ENCODE measurements at places on chromosomes 11 and 22. TPM values are rescaled to one million over a fixed set of nuclear protein-coding genes. Genes with fewer than 3 reads are reported as not detected.

- DNase-seq = no peak
These were observed 194.2 kb upstream of the DDI1 start for GRCh38 chr11:103842191-103842590.

Gene PATE1
- total RNA-seq = not detected

Gene NCAM1
- 1.2 TPM for total RNA-seq

- DNase-seq = no peak
These were observed 1.9 kb upstream of the KDM2A start for GRCh38 chr11:67117176-67117575.

- DNase-seq = no peak
These were observed 41.3 kb upstream of the CXCR5 start for GRCh38 chr11:118842369-118842768.

Gene TRIM48
- total RNA-seq = not detected

GRCh38 chr11:1519028-1520010 lies 32.7 kb upstream of the MOB2 start:
- no peak for DNase-seq

Gene RASSF10
- total RNA-seq = 0.60 TPM

GRCh38 chr11:61797263-61797944 lies 4.7 kb downstream of the FEN1 start:
- peak; percentile 89 for DNase-seq

GRCh38 chr11:132353255-132353654 lies 982.8 kb downstream of the NTM start:
- DNase-seq = no peak

DNA sequence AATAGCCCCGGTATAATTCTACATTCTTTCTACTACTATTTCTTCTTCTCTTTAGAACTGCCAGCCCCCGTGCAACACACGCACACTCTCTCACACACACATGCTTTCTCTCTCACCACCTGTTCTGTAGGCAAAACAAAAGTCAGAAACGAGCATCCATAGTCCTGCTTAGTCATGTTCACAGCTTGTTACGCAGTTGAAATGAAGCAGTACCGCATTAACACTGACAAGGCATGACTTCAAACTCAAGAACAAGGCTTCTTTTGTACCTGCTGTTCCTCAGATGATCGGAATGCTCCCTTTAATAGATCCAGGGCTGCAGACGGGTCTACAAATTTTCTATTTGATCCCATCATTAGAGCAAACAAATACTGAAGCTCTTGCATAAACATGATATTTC lies 42.2 kb downstream of the USP28 start:
- DNase-seq = no peak

GRCh38 chr11:6298605-6299004 lies 21.7 kb downstream of the CAVIN3 start:
- DNase-seq = peak; percentile 67

Gene COMT
- 628 TPM for total RNA-seq

DNA sequence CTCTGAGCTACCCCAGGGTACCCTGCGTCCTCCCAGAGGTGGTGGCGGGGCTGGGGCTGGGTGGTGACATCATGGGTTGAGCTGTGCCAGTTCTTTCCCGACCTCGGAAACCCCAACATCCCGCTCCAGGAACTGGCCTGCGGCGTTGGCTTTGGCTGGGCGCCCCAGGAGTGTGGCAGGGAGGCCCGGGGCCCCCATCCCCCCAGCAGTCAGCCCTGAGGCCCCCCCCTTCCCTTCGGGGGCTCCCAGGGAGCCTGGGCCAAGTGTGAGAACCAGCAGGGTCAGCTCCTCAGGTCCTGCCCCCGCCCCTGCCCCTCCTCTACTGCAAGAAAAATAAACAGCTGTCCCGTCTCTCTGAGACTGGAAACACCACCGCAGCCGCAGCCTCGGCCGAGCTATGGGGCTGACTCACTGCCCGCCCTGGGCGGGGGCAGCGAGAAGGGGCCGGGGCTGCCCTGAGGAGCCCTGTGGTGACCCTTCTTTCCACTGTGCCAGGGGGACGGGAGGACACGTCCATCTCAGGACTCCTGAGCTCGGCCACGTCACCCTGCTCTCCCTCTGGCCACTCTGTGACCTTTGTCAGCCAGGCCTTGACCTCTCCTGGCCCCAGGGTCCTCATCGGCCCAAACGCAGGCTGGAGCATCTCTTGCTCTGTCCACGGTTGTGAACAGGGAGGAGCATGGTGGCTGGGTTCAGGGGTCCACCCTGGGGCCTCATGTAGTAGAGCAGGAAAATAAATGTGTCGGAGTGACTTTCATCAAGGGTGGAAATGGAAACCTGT lies 73.4 kb downstream of the WNT7B start:
- DNase-seq = peak; percentile 29

Gene MS4A4E
- not detected for total RNA-seq

Measured in lung microvascular endothelial cell (primary cell).